ENCODE measurements at places on chromosomes 5 and 9. TPM values are rescaled to one million over a fixed set of nuclear protein-coding genes. Genes with fewer than 3 reads are reported as not detected.

The SMIM27 gene
- 2.3 TPM for total RNA-seq

The AQP7 gene
- 0.26 TPM for total RNA-seq

The DNM1 gene
- total RNA-seq = 30.4 TPM

The FABP6 gene
- total RNA-seq = not detected

The PCDHGB1 gene
- total RNA-seq = 3.1 TPM

The LCN15 gene
- not detected for total RNA-seq

The IFNA2 gene
- total RNA-seq = not detected

The SLC22A4 gene
- total RNA-seq = 4.1 TPM

The NEUROG1 gene
- total RNA-seq = not detected

The LRRC70 gene
- total RNA-seq = 1.3 TPM

The SLC27A6 gene
- 0.26 TPM for total RNA-seq

The TAF11L10 gene
- total RNA-seq = not detected

The FAM153A gene
- total RNA-seq = not detected

The STKLD1 gene
- total RNA-seq = 0.99 TPM

The ABCA1 gene
- 75.2 TPM for total RNA-seq

The CARD19 gene
- total RNA-seq = 72.7 TPM
